ENCODE measurements at places on chromosomes 12 and 14.

DNA sequence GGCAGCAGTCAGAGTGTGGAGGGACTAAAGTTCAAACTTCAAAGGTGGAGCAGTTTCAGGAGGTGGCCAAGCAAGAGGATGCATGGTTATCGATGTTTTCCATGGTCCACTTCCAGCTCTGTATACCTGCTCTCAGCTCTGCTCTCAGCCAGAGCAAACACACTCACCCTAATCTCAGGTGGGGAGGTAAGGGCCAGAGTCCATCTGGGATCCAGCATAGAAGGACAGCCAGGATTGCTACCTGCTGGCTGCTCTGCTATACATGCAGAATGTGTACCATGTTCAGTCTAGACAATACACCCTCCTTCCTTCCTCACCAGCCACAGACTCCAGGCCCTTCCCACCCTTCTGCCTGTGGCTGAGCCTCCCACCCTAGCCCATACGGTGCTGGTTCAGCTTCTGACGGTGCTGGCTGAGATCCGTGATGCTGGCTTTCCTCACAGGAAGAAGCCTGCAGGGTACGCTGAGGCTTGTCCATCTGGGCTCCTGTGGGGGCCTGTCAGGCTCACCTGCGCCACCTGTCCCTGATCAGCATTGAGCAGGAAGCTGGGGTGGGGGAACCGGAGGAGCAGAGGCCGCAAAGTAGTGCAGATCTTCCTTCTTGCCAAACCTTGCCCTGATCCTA is 2.4 kb downstream of the CBLN3 start:
- DNase-seq = no peak

GRCh38 chr12:58801986-58802385 is 118.3 kb downstream of the LRIG3 start:
- no peak for DNase-seq

DNA sequence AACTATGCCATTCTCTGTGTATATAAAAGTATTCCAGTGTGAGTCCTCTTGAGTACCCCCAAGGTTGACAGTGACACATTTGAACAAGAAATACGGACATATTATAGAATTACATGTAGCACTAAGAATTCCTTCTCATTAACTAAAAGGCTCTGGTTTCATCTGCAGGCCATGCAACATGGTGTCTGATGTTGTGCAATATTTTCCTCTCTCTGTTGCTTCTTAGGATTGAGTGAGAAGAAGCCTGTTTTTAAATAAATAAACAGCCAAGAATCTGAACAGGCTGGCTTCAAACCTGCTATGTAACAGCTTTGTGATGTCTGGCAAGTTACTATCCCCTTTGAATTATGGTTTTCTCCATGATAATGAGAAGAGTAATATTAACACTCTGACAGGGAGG is 22.2 kb upstream of the CCER1 start:
- DNase-seq = no peak

- no peak for DNase-seq
Observed at GRCh38 chr14:34426313-34427295, 35.4 kb downstream of the SPTSSA start.

DNA sequence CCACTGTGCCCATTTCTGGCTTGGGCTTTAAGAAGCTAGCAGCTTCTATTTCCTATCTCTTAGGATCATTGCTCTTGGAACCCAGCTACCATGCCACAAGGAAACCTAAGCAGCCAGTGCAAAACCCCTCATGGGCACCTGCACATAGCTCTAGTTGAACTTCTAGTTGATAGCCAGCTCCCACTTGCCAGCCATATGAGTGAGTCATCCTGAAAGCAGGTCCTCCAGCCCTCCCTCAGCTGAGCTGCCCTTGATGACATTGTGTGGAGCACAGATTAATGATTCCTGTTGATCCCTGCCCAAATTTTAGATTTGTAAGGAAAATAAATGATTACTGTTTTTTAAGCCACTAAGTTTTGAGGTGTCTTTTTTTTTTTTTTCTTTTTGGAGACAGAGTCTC is 234.2 kb upstream of the FBXO33 start:
- DNase-seq = no peak

- DNase-seq = no peak
Observed at GRCh38 chr14:55684956-55685584, 105.1 kb downstream of the KTN1 start.

DNA sequence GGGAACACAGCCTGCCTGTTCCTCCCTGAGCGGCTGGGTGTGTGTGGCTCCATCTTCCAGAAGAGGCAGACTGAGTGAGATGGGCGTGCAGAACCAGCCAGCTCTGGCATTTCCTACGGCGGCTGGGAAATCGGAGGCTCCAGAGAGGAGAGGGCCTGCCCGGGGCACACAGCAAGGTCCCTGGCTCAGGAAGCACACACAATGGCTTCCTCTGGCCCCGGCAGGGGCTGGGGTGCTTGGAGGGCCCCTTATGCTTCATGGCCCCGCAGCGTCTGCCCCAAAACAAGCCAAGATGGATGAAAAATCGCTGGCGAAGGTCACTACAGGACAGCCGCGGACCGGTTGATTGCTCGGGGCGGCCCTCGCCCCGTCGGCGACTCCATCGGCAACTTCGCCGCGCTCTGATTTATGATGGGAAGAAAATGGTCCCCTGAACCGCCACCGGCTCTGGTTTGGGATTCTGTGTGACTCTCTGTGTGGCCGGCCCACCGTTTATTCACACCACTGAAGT is 191.5 kb upstream of the C14orf180 start:
- no peak for DNase-seq

DNA sequence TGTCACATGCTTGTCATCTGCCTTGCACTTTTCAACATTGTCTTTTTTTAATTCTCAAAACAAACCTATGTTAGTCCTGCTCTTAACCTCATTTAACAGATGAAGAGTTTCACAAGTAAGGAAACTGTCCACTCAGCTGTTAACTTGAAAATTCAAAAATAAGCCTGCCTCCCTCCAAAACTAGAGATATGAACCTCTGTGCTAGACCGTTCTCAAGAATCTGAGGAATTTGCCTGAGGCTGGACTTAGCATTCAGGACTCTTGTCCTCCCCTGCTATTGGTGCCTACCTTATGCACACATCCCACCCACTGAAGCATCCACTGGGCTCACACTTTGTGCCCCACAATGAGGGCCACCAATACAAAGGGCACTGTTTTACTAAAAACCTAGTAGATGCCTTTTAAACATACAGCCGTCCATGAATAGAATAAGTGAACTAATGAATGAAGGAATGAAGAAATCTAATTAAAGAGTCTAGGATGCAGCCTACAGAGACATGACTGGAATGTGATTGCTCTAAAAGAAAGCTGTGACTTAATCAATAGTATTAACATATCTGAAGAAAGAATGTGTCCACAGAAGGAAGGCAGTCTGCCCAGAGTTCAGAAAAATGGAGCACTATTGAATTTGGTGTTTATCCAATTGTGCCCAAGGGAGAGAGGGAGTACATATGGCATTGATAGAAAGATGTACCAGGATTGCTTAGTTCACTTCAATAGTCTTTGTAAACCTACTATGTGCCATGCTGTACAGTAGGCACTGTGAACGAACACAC is 238.5 kb downstream of the SPTSSA start:
- no peak for DNase-seq

GRCh38 chr14:72612041-72612440 is 281.9 kb downstream of the DPF3 start:
- DNase-seq = no peak

DNA sequence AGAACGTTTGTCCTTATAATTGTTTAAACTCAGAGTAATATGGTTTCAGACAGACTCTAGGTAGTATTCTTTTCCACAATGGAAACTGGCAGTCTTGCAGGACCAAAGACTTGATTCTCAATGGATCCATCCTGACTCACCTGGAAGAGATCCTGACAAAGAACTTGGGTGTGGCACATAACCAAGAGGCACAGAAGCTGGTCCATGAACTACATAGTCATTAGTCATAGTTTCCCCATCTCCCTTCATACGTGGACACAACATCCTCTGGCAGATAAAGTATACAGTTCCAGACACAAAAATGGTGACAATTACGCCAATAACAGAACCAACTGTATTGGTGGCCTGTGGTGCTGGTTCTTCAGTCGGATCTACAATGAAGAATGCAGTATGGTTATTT is 55.8 kb downstream of the BCL2L14 start:
- DNase-seq = no peak

DNA sequence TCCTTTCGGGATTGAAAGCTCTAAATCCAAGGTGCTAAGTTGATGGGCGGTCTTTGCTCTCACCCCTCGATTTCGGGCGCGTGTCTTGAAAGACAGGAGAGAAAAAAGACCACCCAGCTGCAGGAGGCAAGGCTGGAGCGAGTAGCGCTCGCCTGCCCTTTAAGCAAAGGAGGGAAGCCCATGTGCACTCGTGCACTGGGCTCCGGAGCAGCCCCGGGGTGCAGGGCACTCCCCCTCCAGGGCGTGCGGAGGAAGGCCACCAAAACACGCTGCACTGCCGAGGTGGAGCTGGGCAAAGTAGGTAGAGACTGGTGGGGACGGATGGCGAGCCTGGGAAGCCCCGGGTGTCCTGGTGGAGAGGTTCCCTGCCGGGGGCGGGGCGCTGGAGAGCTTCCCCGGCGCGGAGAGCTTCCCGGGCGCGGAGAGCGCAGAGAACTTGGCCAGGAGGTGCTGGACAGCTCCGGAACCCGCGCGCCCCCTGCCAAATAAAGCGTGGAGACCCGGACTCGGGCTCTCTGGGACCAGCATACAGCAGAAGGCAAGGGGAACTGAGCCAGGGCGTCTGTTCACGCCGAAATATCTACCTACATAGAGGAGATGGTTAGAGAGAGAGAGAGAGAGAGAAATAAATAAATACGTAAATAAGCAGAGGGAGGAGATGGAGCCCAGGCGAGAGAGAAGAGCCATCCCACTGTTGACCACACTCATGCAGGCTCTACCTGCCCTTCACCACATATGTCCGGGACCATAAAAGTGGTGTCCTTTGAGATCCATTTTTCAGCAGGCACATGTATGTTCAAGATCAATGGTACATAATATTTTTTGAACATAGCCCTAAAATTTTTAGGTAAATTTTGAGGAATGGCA is 662 bp upstream of the NELL2 start:
- peak; percentile 23 for DNase-seq

DNA sequence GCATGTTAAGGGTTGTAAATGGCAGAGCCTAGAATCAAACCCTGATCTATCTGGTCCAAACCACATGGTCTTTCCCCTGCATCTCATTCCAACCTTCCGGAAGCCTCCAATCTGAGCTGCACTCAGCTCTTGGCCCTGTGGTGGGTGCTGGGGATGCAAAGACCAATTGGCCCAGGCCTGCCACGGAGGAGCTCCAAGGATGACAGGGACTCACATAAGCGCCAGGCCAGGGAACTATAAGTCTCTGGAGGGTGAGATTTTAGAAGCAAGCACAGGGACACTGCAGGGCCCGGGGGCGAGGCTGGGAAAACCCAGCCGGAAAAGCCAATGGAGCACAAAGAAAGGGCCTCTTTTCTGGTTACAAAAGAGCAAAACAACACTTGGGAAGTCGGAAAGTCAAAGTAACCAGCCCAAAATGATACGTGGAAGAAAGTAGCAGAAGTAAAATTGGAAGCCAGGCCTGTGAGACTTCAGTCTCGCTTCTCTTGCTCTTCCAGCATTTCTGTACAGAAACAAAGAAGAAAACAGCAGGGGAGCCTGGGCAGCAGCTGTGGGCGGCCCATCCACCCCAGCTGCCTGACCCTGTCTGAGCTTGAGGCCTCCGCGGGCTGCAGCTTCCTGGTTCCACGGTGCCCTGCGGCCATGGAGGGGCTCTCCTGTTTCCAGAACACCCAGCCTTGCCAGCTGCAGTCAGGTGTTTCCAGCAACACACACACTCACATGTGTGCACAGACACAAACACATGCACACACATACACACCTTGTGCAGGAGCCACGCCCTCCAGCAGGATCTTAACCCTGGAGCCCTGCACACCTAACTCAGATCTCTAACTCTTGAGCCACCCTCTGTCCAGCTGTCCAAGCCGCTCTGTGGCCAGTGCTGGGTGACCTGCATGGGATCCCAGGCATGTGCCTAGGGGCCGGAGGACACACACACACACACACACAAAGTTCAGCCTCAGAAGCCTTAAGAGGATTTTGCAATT is 178.2 kb downstream of the BCL11B start:
- DNase-seq = no peak

DNA sequence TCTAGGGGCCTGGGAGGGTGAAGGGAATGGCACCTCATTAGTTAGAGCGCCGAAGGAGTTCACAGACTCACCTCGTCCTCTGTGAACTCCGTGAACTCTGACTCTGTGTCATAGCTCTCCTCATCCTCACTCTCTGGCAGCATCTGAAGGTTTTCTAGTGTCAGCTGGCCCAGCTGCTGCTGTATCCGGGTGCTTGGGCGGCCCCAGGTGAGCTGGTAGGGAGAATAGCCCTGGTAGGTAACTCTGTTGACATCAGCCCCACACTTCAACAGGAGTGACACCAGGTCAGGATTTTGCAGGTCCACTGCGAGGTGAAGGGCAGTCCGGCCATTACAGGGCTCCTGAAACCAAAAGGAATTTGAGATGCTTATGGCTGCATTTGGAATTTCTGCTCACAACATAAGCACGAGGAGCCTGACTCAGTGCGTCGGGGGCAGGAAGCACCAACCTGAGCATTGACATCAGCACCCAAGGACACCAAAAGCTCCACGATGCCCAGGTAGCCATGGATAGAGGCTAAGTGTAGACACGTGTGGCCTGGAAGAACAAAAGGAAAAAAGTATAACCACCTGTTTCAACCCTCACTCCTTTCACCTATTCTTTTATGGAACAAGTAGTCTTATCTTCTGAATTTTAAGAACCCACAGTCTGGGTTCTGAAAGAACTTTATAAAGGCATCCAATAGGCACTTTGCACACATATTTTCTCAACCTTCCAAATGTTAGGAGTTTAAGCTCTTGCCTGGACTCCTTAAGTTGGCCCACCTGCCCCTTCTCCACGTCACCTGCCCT is 2.0 kb downstream of the NFKBIA start:
- DNase-seq = no peak

- no peak for DNase-seq
Observed at GRCh38 chr14:67589204-67589770, 10.8 kb downstream of the PIGH start.

- DNase-seq = no peak
Observed at GRCh38 chr12:52224151-52224550, 8.9 kb upstream of the KRT7 start.

Measured in K562 (cell line).